ENCODE measurements at places on chromosomes 6 and 20.

DNA sequence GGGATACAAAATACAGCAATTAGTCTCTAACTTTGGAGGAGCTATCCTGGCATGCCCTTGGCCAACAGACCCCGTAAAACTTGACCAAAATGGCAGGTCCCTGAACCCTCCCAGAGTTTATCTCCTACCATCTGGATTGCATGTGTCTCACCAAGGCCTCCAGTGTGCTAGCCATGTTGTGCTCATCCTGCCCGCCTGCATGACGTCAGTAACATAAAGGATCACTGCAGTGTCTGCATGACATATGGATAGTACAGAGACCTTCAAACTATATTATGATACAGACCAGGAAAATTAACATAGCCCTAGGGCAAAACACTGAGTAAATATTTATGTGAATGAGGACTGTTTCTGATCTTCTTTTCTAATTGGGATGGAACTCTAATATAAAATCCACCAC lies 25.3 kb downstream of the CPXM1 start:
- DNase-seq, result no peak

DNA sequence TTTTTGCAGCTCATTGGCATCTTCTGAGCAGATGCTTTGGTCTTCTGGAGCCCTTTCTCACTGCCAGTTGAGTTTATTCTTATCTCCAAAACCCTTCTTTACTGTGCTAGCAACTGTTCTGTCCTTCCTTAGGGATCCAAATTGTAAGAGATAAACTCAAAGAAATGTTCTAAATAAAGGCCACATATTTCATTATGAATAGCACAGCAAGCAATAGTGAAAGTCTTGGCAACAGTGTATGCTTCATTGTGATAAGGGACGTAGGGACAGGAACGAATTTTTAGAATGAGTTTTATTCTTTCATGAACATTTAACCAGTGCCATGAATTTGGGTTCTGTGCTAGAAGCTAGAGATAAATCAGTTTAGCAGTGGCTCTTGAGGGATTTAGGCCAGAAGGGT lies 61.1 kb downstream of the LRRC1 start:
- no peak for DNase-seq

- DNase-seq, result no peak
Measured at GRCh38 chr20:2023151-2023550, 29.3 kb upstream of the PDYN start.

- DNase-seq, result no peak
Measured at GRCh38 chr6:155162682-155163081, 101.1 kb upstream of the CLDN20 start.

DNA sequence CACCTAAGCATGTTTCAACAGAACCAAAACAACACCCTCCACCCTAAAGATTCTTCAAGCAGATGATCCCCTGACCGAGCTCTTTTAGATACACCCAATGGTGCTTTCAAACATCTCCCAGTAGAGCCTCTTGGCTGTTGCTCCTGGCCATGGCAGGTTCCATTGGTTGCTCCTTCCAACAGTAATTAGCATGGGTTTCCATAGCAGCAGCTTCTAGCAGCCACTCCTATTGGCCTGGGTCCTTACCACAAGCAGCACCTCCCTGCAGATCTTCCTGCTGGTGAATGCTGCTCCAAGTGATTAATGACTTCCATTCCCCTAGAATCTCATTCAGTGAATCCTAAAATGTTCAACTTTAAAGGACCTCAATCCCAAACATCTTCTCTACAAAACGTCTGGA lies 13.9 kb downstream of the CCN2 start:
- no peak for DNase-seq

- no peak for DNase-seq
Measured at GRCh38 chr6:42158011-42158410, 15.2 kb upstream of the GUCA1A start.

- DNase-seq, result peak; percentile 67
Measured at GRCh38 chr6:27814665-27815424, 97.4 kb downstream of the OR2B2 start.

- DNase-seq, result no peak
Measured at GRCh38 chr6:139409026-139409425, 34.6 kb upstream of the CITED2 start.

- no peak for DNase-seq
Measured at GRCh38 chr6:120774275-120774674, 560.0 kb downstream of the TBC1D32 start.

DNA sequence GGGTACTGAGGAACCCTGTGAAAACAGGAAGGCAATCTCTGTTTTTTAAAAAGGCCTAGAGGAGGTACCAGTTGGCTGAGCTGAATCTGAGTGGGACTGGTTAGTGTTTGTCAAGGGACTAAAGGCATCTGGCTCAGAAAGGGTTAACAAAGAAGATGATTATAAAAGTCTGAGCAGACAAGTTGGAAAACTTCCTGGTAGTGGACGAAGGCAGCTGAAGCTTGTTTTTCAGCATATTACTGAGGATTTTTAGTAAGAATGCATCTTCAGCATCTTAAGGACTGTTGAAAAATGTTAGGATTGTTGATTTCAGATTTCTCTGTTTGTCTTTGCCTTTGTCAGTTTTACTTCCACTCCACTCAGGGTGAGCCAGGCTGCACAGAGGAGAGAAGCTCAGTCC lies 5.1 kb downstream of the GPX5 start:
- DNase-seq, result no peak

DNA sequence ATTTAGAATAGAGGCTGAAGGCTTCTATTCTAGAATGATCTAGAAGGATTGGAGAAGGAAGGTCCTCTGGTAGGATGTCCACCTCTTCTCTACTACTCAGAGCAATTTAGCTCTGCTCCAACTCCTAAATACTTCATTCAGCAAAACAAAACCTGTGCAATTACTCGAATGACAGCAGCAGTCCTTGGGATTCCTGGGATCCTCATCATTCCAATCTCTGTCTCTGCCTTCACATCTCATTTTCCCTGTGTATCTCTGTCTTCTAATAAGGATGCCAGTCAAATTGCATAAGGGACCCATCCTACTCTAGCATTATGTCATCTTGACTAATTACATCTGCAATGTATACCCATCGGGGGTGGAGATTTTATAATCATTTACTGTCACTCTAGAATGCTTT lies 5.5 kb upstream of the AIG1 start:
- no peak for DNase-seq

DNA sequence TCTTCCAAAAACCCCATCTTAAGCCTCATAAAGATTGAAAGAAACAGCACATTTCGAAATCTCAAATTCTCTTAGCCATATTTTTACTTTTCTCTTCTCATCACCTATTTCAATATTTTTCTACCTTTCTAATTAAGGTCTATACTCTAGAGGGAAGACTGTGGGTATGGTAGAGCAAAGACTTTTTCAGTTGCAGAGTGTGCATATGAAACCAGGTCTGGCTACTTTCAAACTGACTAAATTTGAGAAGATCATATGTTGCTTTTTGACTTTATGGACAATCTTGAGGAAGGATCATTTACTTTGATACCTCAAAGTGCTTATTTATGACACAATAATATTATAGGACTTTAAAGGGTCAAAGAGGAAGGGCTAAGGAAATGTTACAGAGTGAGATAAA lies 20.7 kb downstream of the FILIP1 start:
- DNase-seq, result no peak

- no peak for DNase-seq
Measured at GRCh38 chr6:141521440-141521839, 611.3 kb upstream of the GJE1 start.

GRCh38 chr6:116562614-116563013 lies 8.7 kb upstream of the RWDD1 start:
- DNase-seq, result no peak

DNA sequence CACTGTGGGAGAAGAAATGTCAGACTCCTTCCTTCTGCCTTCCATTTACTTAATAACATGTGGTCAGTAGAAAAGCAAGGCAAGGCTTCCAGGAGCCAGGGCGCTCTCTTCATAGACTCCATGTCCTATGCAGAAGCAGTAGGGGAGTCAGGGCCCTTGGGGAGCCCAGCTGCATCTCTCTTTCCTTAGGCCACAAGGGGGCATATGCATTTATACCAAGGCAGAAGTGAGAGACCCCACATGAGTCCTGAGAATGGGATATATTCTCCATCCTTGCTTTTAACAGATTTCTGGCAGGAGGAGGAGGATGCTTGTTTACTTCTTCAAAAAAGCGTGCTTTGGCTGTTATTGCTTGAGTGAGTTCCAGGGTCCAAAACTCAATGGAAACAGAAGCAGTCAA lies 198.5 kb downstream of the HIVEP2 start:
- peak; percentile 23 for DNase-seq

- DNase-seq, result no peak
Measured at GRCh38 chr6:14165091-14165490, 47.5 kb downstream of the CD83 start.

GRCh38 chr6:118675225-118675624 lies 23.8 kb upstream of the CEP85L start:
- DNase-seq, result no peak

GRCh38 chr6:139161169-139161568 lies 26.3 kb downstream of the HECA start:
- peak; percentile 65 for DNase-seq

- DNase-seq, result no peak
Measured at GRCh38 chr6:71478834-71479541, 190.4 kb downstream of the OGFRL1 start.

GRCh38 chr6:141463237-141463977 lies 669.3 kb upstream of the GJE1 start:
- DNase-seq, result no peak

All from activated CD8-positive, alpha-beta memory T cell treated with anti-CD3 and anti-CD28 coated beads, Interleukin-2, amount 50 U/mL, for 4 hours (primary cell).